ENCODE measurements at places on chromosomes 1 and 21.

- DNase-seq = no peak
Measured at GRCh38 chr1:218852527-218852926, 321.2 kb upstream of the LYPLAL1 start.

DNA sequence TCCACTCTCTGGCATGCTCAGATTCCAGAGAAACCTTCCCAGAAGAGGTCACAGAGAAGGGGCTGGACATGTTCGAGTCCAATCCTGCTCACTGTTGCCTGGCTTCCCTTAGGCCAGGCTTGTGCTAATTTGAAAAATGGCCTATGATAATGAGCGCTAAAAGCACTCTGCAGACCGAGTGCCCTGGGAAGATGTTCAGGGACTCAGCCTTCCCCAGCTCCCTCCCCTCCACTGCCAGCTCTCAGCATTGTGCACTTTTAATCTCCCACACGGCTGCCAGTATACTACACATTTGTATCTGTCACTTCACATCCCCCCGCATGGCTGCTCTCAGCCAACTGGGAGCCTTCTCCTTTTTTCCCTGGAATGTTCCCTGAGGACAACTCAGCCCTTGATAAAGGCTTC lies 24.1 kb downstream of the FAM163A start:
- DNase-seq = no peak

- no peak for DNase-seq
Measured at GRCh38 chr1:54080598-54081049, 27.2 kb downstream of the TCEANC2 start.

DNA sequence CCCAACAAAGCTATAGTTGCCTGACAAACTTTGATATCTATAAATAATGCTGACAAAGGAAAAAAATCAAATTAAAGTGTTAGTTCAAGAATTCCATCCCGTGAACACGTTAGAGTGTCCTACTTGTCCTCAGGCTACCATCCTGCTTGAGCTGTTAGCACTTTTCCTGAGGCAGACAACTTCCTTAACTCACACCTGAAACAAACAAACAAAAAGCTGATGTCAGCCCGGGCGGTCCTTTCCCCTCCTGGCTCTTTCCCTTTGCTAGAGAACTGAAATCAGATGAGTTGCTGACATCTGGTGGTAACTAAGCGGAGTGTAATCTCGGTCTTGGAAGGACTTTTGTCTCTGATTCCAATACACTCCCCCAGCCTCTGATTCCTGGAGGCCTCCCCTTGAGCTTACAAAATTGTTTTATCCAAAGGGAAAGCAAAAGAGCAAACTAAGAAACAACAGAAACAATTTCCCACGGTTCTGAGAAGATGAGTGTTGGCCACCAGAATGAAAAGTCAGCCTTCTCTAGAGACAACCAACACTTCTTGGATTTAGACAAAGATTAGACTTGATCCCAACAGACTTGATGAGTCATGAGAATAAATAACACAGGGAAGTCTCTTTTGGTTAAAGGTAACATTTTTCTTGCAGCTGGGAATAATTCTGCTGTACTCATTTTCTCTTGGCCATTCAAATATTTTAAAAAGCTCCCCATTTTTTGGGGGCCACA lies 135.4 kb downstream of the PROX1 start:
- no peak for DNase-seq

DNA sequence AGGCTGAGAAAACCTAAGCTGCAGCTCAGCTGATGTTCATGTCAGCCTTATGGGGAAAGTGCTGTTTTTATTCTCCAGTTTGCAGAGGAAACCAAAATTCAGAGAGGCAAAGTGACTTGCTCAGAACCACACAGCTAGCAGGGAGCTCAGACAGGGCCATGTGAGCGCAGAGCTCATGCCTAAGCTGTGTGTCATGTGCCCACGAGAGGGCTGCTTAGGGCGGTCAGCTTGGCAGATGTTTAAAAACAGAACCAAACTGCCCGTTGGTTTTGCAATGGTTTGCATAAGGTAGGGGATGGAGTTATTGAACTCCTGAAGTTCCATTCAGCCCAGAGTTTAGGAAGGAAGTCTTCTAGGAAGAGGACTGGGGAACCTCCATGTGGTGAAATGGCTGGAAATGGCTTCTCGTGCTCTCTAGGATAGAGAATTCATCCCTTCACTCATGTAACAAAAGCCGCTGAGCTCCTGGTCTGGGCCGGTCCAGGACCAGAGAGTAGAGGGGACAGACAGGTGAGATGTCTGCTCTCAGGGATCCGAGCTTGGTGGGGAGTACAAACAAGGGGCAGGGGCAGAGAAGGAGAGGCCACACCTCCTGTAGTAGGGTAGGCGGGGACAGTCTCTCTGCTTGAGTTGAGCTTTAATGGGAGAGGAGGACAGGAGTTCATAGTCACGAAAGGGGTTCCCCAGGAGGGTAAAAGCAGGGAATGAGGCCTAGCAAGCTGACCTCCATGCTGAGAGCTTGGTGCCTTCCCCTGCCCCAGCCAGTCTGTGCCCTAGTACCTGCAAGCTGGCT lies 46.9 kb downstream of the ARHGEF10L start:
- DNase-seq = no peak

DNA sequence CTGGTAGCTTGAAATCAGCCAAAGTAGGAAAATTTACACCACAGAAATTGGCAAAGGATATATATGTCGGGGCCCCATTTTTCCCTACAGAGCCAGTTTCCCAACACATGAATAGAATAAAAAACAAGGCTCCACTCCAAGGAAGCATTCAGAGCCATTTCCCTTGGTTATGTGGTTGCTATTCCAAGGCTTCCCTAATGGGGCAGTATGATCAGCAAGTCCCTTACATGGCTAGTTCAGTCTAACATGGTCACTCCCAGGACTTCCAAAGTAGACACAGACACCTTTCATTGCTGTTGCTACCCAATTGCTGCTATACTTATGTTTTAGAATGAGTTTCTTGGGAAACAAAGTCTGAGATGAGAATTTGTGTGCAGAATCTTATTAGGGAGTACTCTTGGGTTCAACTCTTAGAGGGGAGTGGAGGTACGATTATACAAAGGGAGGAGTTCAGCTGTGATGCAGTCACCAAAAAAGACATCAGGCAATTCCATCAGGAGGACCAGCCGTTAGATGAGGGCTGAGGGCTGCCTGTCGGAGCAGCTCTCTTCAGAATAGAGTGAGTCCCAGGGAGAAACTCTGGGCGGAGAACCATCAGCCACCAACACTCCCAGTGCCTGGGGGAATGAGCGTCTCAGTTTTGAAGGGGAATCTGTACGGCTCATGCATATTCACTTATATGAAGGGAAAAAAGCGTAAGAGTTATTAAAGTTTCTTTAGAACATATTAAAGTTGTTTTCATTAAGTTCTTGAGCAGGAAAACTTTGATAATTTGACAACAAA lies 92.9 kb downstream of the C21orf91 start:
- DNase-seq = no peak

DNA sequence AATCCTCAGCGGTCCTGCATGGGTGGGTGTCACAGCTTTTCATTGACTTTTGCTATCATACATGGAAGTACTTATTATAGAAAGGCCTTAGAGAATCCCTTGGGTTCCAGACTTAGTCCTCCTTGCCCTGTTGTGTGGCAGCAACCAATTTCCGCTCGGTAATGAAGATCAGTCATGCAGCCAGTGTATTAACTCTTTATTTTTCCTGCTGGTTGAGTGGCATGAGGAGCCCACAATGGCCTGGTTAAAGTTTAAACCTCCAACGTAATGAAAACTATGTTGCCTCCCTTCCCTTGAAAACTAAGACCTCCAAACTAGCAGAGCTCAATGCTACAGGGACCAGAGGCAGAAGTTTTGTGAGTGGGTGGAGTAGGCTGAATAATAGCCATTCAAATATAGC lies 20.0 kb downstream of the CITED4 start:
- no peak for DNase-seq

DNA sequence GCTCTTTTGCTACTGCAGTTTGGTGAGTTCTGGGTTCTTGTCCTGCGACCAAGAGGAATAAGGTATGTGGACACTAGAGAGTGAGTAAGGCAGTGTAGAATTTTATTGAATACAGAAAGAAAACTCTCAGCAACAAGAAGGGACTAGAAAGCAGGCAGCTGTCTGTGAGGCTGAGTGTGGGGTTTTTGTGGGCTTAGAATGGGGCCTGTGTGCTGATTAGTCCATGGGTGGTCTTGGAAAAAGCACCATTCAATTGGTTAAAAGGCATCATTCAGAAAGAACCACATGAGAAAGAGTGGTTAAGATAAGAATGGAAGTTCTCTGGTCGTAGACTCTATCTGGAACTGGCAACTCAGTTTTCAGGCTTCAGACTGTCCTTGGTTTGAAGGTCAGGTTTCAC lies 298.8 kb downstream of the TGFB2 start:
- no peak for DNase-seq

- DNase-seq = peak; percentile 10
Measured at GRCh38 chr21:14383596-14384180, 742 bp upstream of the HSPA13 start.

DNA sequence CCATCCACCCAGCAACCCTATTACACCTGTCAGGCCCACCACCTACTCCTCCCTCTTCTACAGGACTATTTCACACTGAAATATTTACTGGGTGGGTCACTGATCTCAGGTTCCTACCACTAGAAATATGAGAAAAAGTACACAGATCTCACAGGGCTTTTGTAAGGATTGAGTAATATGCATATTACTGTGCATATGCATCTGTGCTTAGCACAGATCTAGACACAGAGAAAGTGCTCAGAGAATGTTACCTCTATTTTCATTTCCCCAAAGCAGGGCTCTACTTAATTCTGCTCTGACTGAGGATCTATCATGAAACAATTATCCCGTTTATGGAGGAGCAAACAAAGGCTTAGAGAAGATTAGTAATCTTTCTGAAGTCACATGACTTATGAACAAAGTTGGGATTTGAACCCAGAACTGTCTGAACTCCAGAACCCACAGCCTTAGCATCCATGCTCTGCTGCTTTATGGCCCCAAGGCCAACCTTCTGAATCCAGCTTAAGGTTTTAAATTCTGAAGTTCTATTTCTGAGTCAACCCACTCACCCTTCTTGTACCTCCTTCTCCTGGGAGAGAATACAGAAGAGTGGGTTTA lies 11.8 kb downstream of the TSSK3 start:
- DNase-seq = no peak

DNA sequence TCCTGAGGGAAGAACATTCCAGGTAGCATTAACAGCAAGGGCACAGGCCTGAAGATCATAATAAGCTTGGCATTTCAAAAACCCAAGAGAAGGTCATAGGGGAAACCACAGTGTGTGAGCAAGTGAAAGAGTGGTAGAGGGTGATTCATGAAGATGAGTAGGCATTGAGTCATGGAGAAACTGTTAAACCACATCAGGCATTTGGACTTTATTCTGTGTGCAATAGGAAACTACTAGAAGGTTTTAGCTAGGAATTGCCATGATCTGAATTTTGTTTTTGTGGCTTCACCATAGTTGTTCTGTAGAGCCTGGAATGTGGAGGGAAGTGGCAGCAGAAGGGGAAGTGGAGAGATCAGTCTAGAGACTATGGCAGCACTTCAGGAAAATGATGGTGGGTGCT lies 359.0 kb upstream of the PTBP2 start:
- DNase-seq = no peak

DNA sequence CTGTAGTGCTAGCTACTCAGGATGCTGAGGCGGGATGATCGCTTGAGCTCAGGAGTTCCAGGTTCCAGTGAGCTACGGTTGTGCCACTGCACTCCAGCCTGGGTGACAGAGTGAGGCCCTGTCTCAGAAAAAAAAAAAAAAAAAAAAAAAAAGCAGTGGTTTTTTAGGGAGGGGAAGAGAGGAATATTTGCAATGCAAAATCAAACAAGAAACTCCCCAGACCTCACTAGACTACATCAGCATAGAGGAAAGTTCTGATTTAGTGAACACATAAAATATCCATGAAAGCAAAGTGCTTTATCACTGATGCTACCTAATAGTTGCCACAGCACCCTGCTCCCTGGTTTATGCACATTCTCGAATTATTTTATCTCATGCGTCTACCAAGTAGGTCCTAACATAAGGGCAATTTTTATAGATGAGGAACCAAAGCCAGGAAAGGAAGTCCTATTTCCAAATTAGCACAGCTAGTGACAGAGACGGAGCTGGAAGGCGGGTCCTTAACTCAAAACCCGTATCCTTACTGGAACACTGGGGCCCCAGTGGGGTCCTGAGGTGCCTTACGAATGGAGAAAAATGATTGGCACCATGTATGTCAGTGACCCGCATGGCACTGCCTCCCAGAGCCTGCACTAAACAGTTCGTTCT lies 50.7 kb upstream of the GPR157 start:
- DNase-seq = no peak

GRCh38 chr1:100724281-100724680 lies 4.7 kb downstream of the VCAM1 start:
- DNase-seq = no peak

DNA sequence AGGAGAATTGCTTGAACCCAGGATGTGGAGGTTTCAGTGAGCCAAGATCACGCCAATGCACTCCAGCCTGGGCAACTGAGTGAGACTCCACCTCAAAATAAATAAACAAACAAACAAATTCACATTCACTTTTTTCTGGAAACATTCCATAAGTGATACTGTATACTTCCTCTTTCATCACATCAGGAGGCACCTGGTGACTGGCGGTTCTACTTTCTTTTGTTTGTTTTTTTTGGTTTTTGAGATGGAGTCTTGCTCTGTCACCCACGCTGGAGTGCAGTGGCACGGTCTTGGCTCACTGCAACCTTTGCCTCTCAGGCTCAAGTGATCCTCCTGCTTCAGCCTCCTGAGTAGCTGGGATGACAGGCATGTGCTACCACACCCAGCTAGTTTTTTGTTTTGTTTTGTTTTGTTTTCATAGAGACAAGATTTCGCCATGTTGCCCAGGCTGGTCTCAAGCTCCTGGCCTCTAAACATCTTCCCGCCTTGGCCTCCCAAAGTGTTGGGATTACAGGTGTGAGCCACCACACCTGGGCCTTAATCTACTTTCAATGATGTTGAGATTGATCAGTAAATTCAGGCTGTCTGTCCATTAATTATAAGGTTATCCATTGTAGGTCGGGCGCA lies 10.7 kb downstream of the HAPLN2 start:
- no peak for DNase-seq

DNA sequence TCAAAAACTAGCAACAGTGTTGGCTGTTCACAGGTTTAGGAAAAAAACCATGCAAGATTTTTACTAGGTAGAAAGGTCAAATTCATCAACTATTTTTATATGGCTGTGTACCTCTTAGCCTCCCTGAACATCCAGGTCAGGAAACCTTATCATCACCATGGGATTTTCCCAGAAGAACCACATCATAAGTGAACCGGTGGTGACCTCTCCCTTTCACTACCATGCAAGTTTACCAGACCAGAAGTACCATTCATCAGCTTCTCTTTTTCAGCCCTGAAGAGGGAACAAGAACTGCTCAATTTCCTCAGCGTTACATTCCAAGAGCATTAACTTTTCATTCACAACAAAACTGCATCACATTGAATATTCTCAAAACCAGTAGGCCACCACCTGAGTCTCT lies 5.9 kb downstream of the SSBP3 start:
- no peak for DNase-seq
